ENCODE measurements at places on chromosomes 4 and X. TPM values are rescaled to one million over a fixed set of nuclear protein-coding genes. Genes with fewer than 3 reads are reported as not detected.

- DNase-seq = peak; percentile 10
Measured at GRCh38 chrX:51608766-51609165, 9.9 kb downstream of the CENPVL3 start.

- DNase-seq = peak; percentile 20
Measured at GRCh38 chr4:76950956-76951671, 1.6 kb downstream of the SEPTIN11 start.

GRCh38 chr4:150135134-150135772 is 57.0 kb downstream of the DCLK2 start:
- DNase-seq = no peak

- DNase-seq = no peak
Measured at GRCh38 chrX:119758731-119759247, 401 bp downstream of the SOWAHD start.

Gene SASH3
- total RNA-seq = not detected

Gene SPP1
- total RNA-seq = 0.12 TPM

Gene STARD8
- 1.9 TPM for total RNA-seq

Measured in cardiac muscle cell (in vitro differentiated cells and primary cell).